ENCODE measurements at places on chromosomes 5 and 9.

- DNase-seq: no peak
Observed at GRCh38 chr5:116152169-116152568, 67.3 kb downstream of the COMMD10 start.

DNA sequence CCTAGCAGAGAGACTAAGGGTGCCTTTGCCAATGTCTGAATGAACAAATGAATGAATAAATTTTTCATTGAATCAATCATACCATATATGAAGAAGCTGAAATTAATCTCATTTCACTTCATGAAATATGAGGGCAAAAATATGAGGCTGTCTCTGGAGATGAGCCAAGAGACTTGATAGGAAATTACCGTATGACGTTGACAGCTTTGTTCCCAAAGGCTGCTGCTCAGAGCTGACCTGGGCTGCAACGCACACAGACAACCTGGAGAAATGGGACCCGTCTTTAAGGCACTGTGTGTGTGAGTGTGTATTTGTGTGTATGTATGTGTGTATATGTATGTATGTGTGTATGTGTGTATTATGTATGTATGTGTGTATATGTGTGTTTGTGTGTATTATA lies 226.1 kb downstream of the IRX2 start:
- DNase-seq: no peak

GRCh38 chr5:127958421-127959011 lies 125.0 kb upstream of the SLC12A2 start:
- DNase-seq: no peak

DNA sequence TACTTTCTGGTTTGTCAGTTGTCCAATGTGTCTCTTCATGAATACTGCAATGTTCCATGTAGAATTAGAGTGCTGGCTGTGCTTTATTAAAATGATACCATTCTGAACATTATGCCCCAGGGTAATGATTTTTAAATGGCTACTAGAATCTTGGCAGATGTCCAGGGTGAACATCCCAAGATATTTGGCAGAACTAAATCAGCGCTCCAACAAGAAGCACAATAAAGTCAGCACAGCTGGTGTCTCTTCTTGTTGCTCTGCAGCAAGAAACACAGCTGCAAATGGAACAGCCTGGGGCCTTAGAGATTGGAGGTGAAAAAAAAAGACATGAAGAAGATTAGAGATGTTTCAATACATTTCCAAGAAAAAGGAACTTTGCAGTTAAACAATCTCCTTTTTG lies 248.3 kb downstream of the CDH18 start:
- DNase-seq: no peak

- DNase-seq: no peak
Observed at GRCh38 chr5:171525085-171525484, 105.6 kb downstream of the FGF18 start.

DNA sequence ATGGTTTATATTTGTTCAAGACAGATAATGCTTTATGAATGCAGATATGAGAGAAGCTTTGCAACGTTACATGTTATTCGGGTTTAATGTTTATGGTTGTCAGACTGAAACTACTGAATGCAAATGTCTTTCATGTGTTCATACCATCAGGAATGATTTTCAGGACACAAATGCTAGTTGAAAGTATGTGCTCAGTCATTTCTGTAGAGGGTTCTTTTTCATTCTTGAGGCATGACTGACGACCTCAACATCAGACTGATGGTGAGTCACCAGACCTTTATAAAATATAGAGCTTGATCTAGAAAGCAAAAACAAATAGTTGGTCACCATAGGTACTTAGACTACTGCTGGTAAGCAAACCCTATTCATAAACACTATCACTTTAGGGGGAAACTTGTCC lies 287.3 kb upstream of the NUDT12 start:
- DNase-seq: no peak

- DNase-seq: peak; percentile 27
Observed at GRCh38 chr5:79464695-79465332, 49.1 kb downstream of the HOMER1 start.

GRCh38 chr5:33074548-33074947 lies 363.4 kb downstream of the NPR3 start:
- no peak for DNase-seq

GRCh38 chr9:34413231-34413852 lies 36.6 kb upstream of the MYORG start:
- DNase-seq: peak; percentile 24

DNA sequence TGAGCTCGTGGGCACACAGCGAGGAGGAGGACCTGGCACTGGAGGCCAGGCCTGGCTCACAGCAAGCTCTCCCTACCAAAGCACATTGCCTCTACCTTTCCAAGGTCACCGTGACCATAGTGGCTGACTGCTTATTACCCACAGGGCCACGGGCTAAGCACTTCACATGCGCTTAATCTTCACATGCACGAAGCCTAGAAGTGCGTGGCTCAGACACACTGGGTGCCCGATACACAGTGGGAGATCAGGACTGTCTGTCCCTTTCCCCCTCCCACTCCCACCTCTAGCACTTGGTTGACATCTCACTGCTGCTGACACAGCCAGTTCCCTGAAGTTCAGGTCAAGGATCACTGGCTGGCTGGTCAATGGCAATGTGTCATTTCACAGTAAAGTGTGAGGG lies 23.6 kb downstream of the LHX6 start:
- no peak for DNase-seq

DNA sequence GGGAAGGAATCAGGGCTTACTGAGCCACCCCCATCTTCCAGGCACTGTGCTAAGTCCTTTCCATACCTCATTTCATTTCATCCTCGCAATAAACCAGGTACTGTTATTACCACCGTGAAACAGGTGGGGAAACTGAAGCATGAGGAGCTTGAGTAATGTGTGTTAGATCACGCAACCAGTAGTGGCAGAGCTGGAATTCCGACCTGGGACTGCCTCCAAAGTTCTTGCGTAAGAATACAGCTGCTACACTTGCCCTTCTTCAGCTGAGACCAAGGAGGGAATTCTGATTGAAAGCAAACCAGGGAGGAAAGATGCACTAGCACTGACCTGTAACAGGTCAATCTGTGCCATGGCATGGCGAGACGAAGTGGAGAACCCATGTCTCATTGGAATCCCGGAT lies 113.4 kb upstream of the MSX2 start:
- DNase-seq: no peak

DNA sequence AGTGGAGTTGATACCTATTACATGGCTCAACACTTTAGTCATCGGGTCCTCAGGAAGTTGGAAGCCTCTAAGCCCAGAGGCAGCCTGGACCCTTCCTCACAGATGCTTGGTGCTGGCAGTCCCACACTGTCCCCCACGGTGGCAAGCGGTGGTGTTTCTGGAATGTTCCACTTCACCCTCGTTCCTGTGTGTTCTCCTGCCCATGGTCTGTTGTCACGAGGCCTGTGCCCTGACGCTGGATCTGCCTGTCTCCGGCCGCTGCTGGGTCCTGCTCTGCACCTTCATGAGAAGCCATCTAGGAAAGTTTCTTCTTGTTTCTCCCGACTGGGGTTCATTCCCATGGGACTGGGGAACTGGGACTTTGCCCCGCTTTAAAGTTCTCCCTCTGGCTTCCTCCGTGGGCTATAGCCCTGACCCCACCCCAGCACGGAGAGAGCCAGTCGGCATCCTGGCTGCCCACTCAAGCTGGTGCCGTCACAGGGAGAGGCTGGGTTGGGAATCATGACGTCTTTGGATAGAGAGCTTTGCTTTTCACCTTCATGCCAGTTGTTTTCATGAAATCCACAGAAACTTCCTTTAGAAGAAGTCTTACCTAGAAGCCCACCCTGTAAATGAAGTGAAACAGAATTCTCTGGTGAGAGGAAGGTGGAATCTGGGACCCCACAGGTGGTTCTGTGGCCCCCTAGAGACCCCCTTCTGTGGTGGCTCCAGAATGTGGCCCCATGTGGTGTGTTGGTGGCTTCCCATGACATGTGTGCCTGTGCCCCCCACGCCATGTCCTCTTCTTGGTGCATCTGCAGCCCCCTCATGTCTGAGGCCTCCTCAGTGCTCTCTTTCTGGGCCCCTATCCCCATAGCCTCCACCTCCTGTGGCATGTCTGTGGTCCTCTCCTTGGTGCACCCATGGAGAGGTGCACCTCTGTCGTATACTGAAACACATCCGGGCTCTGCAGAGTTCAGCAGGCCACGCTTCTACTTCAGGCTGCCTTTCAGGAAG lies 43.8 kb downstream of the TRIP13 start:
- no peak for DNase-seq

GRCh38 chr5:132480546-132480892 lies 10.1 kb downstream of the IRF1 start:
- no peak for DNase-seq

- no peak for DNase-seq
Observed at GRCh38 chr5:28408186-28408585, 1369.8 kb upstream of the CDH9 start.

Measured in activated CD4-positive, alpha-beta T cell treated with anti-CD3 and anti-CD28 coated beads, Interleukin-2, Interleukin-4, amounts not matched to agents 100 ng/mL and 50 ng/mL, durations not matched to agents 16 hours and 8 hours (primary cell).